ENCODE measurements at places on chromosomes 3 and 15.

DNA sequence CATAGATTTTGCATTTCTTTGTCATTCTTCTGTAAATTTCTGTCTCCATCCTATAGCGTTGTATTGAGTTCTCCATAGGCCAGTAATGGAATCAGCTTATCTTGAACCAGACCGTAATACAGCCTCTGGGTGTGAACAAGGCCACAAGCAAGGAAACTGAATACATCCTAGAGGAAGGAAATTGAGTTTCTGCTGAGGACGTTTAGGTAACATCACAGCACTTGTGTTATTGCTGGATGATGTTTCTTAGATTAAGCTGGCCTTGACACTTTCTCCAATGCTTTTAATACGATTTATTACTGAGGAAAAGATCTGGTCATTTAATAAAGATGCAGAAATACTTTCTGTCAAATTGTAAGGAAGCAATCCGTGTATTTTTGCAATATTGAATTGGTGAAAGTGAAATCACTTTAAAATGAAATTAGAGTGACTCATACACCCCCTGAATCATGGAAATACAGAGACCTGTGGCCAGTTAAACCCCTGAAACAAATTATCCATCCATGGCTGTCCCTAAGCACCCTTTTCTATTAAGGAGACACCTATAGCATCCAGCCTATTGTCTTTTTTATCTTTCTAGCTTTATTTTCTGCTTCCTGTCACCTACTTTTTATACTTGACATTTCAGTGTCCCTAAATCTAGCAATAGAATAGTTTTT lies 48.5 kb upstream of the UBE3A start:
- DNase-seq: no peak

DNA sequence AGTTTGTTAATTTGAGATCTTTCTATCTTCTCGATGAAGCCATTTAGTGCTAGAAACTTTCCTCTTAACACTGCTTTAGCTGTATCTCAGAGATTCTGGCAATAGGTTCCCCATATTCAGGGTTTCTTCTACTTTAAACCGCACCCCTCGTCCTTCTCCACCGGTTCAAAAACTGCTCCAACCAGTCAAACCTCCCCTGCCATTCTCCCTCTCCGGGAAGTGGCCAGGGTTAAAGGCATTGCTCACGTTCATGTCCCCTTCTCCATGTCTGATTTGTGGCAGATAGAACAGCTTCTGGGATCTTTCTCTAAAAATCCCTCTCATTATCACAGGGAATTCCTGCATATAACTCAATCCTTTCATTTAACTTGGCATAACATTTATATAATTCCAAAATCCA lies 14.4 kb downstream of the ALDH1L1 start:
- no peak for DNase-seq

DNA sequence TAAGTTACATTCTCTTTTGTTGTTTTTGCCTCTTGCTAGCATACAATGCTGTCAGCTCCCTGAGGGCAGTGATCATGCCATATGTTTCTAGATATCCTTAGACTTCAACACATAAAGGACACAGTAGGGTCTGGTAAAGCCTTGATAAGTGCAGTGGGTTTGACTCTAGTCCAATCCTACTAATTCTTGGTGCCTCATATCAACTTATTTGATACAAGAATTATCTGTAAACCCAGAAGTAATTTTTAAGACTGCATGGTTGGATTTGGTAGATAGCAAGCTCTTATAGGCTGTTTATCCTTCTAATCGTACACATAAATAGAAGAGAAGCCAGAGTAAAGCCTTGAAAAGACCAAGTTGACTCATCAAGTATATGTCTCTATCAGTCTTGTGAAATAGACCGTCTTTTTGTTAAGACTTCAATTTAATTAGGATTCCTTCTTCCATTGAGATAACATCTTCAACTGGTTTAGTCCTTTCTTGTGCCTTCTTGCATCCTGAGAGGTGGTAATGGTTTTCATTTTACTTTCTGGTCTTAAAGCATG lies 265.6 kb upstream of the CDIN1 start:
- DNase-seq: no peak

DNA sequence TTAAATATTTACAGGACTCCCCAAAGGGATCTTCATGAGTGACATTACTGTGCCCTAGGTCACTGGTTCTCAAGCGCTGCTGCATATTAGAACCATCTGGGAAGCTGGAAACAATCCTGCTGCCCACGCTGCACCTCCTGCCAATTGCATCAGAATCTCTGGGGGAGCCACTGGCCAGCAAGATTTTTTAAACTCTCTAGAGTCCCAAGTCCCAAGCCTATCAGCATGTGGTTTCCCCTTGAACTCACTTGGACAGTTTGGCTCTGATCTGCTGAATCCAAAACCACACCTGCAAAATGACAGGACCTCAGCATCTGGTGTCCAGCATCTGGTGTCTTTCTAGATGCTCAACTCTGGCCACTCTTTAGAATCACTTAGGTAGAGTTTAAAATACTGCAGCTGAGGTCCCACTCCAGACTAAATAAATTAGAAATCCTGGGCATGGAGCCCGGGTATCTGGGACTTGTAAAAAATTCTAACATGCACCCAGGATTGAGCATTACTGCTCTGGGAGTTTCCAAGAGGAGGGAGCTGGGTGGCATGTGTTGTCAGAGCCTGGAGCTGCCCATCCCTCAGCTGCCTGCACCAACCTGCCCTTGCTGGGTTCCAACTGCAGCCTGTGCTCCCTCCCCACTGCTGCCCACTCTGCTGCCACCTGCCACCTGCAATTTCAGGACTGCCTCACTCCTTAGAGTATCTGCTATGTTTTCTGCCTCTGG lies 311.3 kb downstream of the SLC9A9 start:
- no peak for DNase-seq

GRCh38 chr3:14157951-14158350 lies 20.4 kb downstream of the XPC start:
- DNase-seq: no peak

GRCh38 chr3:41144631-41145030 lies 54.7 kb upstream of the CTNNB1 start:
- DNase-seq: no peak
